ENCODE measurements at places on chromosomes 7 and 10.

GRCh38 chr7:1085266-1085665 lies 2.6 kb upstream of the GPER1 start:
- no peak for DNase-seq

GRCh38 chr10:14528450-14528849 lies 197.7 kb upstream of the FRMD4A start:
- no peak for DNase-seq

GRCh38 chr10:120598386-120598785 lies 141.4 kb downstream of the PLPP4 start:
- peak; percentile 23 for DNase-seq

- no peak for DNase-seq
Measured at GRCh38 chr7:19991936-19992335, 218.5 kb upstream of the TMEM196 start.

GRCh38 chr7:4769761-4770160 lies 5.7 kb upstream of the AP5Z1 start:
- DNase-seq, result no peak

DNA sequence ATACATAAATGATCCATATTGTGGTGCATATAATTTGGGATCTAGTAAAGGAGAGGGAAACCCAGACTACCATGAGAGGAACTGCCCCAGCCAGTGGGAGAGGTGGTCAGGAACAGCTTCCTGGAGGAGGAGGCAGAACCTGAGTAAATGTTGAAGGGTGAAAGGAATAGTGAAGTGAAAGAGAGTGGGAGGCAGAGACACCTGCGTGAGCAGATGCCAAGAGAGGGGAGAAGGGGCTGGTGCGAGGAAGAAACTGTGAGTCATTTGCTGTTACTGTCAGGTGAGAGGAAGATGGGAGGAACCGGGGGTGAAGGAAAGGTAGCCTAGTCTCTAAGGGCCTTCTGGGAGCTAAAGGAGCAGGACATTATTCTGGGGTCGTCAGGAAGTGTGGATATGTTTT lies 294.8 kb downstream of the GRID1 start:
- no peak for DNase-seq

DNA sequence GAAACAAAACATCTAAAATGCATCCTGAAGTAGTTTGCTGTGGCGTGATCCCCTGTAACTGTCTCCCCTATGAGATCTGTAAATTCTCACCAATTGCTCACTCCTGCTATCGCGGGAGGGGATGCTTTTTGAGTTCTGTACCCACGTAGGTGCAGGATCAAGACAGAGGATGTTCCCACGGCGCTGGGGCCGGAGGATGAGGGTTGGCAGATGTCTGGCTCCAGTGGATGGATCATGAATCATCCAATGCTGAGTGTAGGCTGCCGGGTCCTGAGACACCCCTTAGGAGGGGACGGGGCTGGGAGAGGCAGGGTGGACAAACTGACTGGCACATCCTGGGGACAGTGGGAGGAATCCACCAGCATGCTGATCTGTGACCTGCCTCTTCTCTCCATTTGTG lies 224.4 kb downstream of the USP6NL start:
- DNase-seq, result no peak

DNA sequence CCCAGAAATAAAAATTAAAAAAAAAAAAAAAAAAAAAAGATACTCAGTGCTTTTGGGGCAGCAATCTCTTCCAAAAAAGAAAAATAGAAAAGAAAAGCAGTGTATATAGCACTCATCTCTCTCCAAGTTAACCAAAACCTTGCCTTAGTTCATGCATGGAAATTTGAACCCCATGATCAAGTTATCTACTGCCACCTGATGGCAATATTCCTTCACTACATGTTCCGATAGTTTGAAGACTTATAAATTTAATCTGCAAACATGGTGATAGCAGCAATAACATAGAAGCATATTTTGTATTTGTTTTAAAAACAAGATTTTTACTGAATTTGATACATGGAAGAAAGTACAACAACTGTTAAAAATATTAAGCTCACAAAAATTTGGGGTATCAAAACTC lies 48.6 kb upstream of the SLIT1 start:
- peak; percentile 2 for DNase-seq

DNA sequence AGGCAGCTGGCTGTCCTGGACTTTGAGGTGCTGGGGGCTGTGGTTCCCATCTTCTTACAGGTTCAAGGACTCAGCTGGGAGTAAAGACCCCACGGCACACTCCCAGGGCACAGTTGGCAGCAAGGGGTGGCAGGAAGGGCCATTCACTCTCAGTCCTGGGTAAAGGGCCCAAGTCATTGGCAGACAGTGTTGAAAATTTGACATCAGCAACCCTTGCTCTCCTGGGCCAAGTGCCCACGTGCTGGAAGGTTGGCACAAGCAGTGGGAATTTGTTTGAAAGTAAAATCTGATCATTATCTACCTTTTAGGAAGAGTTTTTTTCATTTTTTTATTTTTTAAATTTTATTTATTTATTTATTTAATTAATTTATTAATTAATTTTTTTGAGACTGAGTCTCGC lies 241.6 kb upstream of the MKI67 start:
- no peak for DNase-seq

All from NCI-H526 treated with DMSO at 0.1 percent for 48 hours (cell line).